ENCODE measurements at places on chromosomes 7 and 10.

GRCh38 chr10:4767033-4767814 lies 58.8 kb upstream of the AKR1E2 start:
- no peak for DNase-seq

DNA sequence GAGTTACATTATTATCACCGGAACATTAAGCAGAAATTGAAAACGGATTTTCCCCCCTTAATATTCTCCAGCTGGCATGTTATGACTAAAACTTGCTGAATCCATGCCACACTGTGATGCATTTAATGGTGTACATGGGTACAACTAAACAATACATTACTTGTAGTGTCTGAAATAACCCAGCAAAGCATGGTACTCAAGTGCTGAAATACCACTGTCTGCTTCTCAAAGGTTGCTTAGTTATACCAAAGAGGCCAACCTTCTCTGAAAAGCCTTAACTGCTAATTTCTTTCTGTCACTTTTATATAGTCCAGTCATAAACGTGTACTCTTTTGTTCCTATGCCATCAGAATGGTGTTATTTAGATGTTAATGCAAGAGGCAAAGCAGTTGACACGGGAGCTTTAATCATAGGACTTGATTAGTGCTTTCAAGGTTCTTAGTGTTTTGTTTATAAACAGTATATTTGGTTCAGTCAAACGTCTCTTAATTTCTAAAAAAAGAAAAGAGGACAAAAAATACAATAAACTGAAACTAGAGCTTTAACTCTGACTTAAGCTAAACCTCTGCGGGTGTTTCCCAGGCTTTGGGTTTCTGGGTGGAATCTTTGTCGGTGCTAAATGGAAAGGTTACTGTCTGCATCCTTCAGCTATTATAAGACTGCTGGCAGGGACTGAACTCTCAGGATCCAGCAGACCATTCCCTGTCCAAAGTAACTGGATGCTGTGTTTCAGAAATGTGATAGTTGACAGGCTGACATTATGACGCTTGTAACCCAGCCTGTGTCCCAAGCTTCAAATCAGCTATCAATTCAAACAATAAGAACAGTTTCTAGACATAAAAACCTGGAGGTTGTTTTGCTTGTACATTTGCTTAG lies 202.6 kb downstream of the PPP1R3A start:
- DNase-seq = no peak

GRCh38 chr10:77458986-77459590 lies 178.5 kb downstream of the KCNMA1 start:
- DNase-seq = no peak

DNA sequence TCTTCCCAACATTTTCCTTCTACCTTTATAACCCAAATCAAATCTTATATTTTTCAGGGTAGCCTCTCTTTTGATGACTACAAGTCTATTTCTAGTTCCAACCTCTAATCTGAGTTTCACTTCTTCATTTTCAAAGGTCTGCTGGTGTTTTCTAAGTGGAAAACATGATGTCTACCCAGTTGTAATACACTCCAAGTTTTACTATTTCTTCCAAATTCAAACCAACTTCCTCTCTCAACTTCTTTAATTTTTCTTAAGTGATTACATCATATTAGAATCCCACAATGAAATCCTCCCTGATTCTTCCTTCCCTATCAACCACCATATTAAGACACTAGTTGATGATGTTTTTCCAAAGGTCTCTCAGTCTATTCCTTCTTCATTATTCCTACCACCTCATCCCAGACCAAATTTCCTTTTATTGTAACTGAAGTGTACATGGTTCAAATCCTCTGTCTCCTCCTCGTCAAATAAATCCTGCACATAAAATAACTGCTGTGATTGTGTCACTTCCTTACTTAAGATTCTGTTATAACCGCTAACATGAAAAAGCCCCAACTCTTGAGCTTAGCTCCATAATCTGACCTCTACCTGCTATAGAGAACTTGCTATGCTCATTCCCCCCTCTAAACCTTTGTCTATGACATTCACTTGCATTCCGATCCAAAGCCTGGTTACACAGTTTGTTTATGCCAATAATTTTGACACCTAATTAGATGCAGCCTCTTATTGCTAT lies 12.7 kb downstream of the TAS2R38 start:
- no peak for DNase-seq

GRCh38 chr7:32204361-32205018 lies 134.3 kb upstream of the PDE1C start:
- DNase-seq = no peak

DNA sequence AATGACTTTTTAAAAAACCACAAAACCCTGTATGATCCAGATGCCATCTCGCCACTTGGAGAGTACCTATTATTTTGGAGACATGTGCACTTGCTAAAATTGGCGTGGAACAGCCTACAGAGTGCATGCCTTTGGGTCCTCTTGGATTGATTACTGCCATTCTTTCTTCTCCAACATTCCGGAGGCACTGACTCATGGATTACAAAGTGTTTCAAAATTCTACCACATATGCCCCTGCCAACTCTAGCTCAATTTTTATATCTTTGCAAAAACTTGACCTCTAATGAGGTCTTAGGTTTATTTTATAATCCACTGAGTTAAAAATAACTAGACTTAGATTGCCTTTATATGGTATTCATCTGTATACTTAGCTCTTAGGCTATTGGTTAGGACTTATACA lies 55.8 kb upstream of the KIF5B start:
- no peak for DNase-seq

GRCh38 chr7:119684763-119685162 lies 588.2 kb upstream of the KCND2 start:
- DNase-seq = no peak

- DNase-seq = no peak
Measured at GRCh38 chr10:132328738-132329137, 3.3 kb upstream of the LRRC27 start.

DNA sequence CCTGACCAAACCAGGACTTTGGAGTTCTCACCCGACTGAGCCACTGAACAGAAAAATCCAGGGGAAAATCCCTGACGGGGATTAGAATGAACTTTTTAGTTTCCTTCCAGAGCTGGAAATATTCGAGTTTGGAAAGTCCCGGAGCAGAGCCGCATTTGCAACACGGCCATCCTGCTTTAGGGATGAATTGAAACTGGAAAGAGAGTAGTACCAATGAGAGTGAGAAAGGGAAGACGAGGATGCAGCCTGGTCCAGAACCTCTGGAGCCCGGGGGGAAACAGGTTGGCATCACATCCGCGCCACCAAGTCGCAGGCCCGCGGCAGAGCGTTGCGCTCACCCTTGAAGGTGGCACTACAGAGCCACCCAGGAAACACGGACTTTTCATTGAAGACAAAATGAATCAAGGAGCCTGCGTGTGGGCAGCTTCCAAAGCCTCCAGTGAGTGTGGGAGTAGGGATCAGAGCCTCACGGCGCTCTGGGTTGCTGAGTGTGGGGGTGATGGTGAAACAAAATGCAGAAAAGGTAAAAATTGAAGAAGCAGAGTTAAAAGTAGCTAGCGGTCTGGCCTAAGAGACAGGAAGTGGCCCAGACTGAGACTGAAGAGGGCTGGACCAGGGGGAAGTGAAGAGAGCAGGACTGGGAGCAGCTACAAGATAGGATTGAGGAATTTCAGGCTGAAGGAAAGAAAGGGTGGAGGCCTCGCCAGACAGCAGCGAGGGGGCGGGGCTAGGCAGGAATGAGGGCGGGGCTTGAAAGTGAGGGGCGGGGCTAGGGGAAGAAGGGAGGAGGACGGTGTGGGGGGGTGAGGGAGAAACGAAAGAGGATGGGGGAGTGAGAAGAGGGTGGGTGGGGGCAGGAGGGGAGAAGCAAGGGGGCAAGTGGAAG lies 1.8 kb downstream of the SMURF1 start:
- peak; percentile 30 for DNase-seq

GRCh38 chr7:33062023-33062781 lies at the start of gene NT5C3A:
TSS of gene NT5C3A (minus strand) at chr7:33062776. CDS start at chr7:33062705, 71 bp downstream.
- DNase-seq = no peak

- DNase-seq = no peak
Measured at GRCh38 chr10:61415824-61416223, 37.4 kb downstream of the TMEM26 start.

DNA sequence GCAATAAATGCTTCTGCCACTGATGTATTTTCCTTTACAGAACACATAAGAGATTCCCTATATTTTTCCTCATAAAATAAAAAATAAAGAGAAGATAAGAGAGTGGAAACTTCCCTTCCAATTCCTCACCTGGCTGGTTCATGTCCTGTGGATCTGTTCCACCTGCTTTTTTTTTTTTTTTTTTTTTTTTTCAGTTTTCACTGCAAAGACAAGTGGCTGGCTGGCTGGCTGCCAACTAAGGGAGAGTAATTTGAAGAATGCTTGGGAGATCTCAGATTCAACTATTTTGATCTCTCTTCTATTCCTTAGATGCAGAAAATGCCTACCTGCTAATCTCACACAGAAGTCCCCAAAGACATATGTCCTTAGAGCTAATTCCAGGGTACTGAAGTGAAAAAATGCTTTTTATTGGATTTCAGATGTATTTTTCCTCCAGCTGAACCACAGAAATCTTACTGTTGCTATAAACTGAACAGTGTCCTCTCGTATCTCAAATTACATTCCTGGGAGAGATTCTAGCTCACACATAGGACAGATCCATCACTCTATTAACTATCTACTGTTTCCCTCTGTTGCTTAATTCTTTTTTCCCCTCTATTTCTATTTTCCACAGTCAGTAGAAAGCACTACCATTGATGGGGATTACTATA lies 120.8 kb downstream of the NRCAM start:
- DNase-seq = no peak

- DNase-seq = no peak
Measured at GRCh38 chr10:117461766-117462423, 80.7 kb upstream of the EMX2 start.

DNA sequence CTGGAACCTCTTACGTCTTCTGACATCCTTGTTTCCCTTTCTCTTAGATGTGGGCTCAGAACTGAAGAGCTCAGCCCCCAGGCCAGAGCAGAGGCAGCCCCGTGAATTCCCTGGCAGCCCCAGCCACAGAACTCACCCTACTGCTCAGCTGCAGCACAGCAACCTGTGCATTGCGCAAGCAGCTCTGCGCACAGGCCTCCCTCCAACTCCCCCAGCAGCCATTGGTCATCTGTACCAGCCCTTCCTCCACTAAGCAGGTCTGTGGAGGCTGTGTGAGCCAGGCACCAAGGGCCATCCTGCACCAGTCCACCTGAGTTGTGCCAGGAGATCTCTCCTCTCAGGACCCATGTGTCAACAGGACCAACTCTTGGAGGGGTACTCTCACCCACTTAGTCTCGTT lies 54.5 kb downstream of the ZNF33B start:
- no peak for DNase-seq

DNA sequence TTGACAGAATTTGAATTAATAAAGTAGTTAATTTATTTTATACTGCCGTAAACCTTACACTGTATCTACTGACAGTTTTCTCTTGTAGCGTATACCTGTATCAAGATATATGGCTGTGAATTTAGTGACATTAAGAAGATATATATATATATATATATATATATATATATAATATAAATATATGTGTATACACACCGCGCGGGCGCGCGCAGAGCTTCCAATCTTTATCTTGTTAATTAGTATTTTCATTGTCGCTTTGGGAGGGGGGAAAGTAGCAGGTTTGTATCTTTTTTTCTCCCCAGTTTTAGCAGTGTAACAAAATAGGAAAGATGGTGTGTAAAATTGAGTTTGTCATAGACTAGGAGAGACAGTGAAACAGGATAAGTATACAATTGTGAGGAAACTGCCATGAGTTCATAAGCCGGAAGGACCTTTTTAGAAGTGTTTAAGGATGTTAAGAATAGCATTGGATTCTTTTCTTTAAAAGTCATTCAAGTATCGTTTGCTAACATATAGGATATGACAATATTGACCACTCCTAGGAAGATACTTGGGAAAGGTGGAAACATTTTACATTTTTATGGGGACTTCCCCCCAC lies 2.0 kb downstream of the PLEKHA1 start:
- DNase-seq = no peak

DNA sequence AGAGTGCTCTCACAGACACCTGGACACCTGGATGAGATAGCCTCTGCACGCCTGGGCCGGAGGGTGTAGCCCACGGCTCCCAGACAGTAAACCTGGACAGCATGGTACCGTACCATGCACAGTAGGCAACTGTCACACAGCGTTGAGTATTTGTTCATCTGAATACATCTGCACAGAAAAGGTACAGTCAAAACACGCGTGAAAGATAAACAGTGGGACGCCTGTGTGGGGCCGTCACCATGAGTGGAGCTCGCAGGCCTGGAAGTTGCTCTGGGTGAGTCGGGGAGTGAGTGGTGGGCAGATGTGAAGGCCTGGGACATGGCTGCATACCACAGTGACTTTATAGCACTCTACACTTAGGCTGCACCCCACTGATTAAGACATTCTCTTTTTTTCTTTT lies 280.0 kb upstream of the SHH start:
- no peak for DNase-seq

DNA sequence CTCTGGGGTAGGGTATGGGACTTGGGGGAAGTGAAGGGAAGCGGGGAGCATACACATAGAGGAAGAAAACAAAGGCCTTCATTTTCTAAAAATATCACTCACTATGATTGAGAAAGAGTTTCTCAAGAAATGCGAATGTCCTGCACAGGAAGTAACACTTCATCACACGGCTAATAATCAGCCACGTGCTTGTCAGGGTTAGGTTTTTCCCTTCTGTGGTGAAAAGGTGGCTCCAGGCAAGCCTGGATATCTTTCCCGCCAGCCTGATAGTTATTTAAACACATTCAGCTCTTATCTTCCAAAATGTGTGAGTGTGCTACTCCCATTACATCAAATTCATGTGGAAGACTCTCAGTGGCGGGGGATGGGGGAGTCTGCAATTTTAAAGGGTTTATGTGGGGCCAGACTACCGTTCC lies 166.4 kb upstream of the ADO start:
- DNase-seq = no peak

- DNase-seq = no peak
Measured at GRCh38 chr10:113129117-113129516, 179.1 kb downstream of the TCF7L2 start.

- no peak for DNase-seq
Measured at GRCh38 chr10:92011560-92012214, 88.1 kb downstream of the BTAF1 start.

- no peak for DNase-seq
Measured at GRCh38 chr7:522071-522950, 2.7 kb upstream of the PDGFA start.

DNA sequence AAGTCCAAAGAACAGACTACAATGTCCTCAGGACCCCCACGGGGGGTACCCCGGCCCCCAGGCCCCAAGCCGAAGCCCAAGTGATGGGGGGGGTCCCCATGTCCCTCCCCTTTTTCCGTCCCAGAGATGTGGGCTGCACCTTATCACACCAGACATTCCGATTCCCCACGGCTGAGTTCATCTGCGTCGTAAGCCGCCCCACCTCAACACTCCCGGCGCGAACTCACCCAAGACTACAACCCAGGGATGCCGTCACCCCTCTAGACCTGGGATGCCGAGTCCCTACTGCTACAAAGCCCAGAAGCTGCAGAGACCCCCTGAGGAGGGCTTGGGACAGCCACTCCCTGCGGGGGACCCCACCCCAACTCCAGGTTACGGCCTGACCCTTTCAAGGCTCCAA lies 14.5 kb downstream of the PDGFA start:
- no peak for DNase-seq

All from stimulated activated CD8-positive, alpha-beta memory T cell treated with anti-CD3 and anti-CD28 coated beads, Interleukin-4, amount 100 ng/mL, for 4 hours (primary cell).